ENCODE measurements at places on chromosomes 3 and 15.

DNA sequence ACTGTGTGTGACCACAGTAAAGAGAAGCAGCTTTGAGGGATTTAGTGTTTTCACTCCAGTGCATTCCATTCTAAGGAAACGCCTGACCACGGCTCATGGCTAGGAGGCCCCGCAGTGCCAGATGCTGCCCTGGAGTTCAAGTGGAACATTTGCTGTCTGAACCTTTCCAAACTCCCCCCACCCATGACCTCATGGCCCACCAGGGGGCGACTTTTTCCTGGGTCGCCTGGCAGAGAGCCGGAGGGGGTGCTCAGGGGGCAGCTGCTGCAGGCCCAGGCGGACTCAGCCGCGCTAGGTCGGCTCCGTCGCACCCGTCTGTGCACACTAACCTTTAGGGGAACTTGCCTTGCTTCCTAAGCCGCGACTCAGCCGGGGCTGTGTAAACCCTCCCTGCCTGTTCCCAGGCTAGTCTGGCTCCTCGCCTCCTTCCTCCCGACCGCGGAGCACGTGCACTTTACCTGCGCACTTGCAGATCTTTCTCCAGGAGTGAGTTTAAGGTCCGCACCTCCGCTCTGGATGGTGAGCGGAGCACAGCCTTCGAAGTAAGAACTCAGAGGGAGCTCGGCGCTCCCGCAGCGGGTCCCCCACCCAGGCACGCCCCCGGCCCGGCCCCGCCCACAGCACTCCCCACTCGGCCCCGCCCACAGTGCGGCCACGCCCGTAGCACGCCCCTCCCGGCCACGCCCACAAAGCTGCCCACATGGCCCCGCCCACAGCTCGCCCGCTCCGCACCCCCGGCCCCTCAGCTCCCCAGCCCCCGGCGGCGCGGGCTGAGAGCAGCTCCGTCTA lies at the start of gene OCA2:
OCA2 (minus strand) TSS at position 550 of the 789 bp plus-strand sequence. CDS start 17,441 bp downstream, outside the sequence.
- DNase-seq, result no peak

DNA sequence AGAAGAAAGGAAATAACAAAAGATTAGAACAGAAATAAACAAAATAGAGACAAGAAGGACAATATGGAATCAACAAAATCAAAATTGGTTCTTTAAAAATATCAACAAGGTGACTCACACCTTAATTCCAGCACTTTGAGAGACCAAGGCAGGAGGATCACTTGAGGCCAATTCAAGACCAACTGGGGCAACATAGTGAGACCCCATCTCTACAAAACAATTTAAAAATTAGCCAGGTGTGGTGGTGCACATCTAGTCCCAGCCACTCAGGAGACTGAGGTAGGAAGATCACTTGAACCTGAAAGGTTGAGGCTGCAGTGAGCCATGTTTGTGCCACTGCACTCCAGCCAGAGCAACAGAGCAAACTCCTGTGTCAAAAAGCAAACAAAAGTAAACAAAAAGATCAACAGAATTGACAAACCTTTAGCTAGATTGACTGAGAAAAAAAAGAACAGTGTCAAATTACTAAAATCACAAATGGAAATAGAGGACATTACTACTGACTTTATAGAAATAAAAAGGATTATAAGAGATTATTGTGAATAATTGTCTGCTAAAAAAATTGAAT lies 190.7 kb upstream of the CGNL1 start:
- DNase-seq, result no peak

- no peak for DNase-seq
Observed at GRCh38 chr3:154548341-154548740, 118.4 kb upstream of the GPR149 start.

DNA sequence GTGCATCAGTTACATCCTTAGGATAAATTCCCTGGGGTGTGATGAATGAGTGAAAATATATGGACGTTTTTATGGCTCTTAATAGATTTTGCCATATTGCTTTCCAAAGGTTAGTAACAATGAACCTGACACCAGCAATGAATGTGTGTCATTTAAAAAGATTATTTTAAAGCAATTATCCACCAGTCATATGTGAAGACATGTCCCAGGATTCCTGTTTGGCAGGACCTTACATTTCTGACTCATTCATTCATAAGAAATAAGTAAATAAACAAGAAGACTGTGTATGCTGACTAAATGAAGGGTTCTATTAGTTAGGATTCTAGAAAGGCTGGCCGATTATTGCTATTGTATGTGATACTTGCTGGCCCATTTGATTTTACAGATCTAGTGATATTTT lies 201.5 kb downstream of the SOX2 start:
- no peak for DNase-seq

GRCh38 chr15:77564938-77565337 lies 67.8 kb downstream of the LINGO1 start:
- no peak for DNase-seq

GRCh38 chr15:40909662-40910630 lies 15.7 kb downstream of the VPS18 start:
- no peak for DNase-seq

DNA sequence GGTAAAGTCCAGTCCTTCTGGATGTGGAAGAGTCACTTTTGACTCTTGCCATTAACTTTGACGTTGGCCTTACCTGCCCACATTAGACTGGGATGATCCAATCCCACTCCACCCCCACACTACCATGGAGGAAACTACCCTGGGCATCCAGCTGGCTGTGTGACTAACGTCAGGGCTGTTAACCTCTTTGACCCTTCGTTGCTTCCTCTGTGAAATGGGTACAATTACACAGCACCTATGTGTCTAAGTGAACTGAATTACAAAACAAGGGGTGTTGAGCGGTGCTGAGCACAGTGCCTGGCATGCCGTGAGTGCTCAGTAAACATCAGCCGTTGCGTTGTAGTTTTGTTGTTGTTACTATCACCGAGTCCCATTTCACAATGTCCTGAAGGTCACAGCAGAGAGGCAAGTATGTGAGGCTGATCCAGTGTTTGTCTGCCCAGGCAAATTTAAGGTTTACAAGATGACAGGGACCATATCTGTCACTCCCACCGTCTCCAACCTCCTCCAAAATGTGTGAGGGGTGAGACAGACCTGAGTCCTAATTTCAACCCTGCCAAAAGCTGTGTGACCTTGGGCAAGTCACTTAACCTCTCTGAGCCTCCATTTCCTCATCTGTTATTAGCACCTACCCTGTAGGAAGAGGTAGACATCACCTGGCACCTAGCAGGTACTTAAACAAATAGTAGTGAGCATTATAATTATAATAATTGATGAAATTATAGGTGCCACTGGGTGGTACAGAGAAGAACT lies 20.9 kb downstream of the WNT7A start:
- no peak for DNase-seq

GRCh38 chr3:69425249-69425648 lies 39.4 kb upstream of the FRMD4B start:
- no peak for DNase-seq

DNA sequence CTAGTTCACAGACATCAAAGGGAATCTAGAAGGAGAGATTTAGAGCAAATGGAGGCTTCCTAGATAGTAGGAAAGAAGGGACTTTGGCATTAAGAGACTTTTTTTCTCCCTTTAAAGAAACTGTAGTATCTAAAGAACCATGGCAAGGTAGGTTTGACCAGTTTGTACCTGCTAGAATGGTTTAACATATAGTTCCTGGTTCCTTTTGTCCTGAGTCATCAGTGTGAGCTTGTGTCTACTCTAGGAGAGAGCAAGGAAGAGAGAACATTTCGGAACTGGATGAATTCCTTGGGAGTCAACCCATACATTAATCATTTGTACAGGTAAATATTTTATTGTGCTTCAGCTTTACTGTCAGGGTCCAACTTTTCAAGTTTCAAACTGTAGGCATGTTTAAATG lies 29.6 kb upstream of the TRPC1 start:
- DNase-seq, result no peak

DNA sequence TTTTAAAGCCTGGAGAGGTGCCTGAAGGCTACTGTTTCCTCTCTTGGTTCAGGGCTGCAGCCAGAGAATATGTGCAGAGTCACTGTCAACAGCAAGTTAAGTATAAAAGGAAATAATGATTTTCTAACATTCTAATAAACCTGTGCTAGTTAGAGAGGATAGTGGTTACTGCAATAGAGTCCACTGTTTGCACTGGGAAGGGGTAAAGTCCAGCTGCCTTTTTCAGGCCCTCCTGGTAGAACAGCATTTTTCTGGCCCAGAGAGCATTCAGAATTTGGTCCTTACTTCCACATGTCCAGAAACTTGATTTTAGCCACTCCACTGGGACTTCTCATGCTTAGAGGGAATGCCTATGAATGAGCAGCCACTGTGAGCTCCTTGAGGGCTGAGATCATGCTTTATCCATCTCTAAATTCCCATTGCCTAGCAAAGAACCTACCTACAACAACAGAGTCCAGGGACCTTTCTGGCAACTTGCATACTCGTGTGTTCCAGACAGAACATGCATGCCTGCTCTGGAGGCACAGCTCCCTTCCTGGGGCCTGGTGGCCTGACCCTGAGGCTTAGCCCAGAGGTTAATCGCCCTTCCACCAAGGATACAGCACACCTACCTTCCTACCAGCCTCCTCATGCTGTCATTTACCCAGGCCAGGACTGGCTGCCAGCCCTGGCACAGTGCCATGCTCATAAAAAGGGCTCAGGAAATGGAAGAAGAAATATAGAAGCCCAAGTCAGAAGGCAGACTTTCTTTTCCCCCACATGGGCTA lies 50.3 kb upstream of the ATP13A3 start:
- DNase-seq, result no peak

GRCh38 chr3:46470831-46471230 lies 6.1 kb upstream of the LTF start:
- no peak for DNase-seq

DNA sequence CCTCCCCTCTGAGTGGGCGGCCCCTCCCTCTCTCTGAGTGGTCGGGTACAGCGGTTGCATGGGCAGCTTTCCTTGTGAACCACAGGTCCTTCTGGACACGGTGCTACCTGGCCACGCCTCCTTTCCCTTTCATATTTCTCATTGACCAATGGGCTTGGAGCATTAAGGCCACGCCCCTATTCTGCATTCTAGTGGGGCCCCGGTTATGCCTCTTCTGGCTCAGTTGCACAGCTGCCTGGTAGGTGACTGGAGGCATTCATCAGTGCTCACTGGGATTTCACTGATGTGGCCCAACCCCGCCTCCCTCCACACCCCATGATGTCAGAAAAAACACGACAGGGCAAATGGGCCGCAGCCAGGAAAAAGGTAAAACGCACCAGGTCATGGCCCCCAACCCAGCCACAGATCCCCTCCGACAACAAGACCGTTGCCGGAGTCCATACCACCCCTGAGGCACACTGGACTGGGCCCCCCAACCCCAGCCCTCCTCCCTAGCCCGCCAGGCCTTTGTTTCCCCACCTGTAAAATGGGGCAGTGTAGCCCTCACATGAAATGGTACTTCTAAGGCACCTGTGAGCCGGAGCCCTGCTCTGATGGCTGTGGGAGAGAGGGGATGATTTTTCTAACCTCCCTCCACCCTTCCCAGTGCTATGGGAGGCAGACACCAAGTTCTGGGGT lies 26.3 kb downstream of the NGRN start:
- DNase-seq, result peak; percentile 15

- no peak for DNase-seq
Observed at GRCh38 chr3:188842639-188843038, 329.1 kb upstream of the TPRG1 start.

- DNase-seq, result no peak
Observed at GRCh38 chr3:141336672-141337522, 31.4 kb upstream of the ZBTB38 start.

- DNase-seq, result peak; percentile 38
Observed at GRCh38 chr3:4978204-4978965, 852 bp upstream of the BHLHE40 start.

DNA sequence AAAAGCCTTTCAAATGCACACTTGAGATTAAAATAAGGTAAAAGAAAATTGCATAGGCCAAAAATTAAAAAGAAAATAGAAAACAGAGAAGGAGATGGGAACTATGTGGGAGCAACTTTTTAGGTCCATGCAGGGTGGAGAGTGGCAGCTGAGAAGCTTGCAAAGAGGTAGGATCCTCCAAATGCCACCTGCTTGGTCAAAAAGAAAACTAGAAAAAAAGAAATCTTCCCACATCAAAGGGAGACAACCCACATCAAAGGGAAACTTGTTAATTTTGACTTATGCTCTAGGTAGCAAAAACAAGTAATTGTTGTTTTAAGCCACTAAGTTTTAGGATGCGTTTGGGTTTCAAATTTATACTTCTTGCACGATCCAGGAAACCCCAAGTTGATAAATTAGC lies 342.9 kb downstream of the IL20RB start:
- no peak for DNase-seq

DNA sequence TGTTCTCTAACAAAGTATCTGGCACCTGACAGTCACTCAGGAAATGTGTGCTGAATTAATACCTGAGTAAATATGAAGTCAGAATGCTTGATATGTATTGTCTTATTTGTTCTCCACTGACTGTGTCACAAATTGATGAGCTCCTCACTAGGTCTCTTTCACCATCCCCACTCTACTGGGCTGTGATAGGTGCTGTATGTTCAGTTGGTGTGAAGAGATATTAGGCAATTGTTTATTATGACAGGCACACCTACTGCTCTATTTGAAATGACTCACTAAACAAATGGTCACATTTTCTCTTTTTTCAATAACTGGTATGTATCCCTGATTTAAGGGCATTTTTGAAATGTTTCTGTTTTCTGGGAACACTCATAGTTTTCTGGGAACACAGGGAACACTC lies 25.2 kb upstream of the CCDC39 start:
- DNase-seq, result no peak

DNA sequence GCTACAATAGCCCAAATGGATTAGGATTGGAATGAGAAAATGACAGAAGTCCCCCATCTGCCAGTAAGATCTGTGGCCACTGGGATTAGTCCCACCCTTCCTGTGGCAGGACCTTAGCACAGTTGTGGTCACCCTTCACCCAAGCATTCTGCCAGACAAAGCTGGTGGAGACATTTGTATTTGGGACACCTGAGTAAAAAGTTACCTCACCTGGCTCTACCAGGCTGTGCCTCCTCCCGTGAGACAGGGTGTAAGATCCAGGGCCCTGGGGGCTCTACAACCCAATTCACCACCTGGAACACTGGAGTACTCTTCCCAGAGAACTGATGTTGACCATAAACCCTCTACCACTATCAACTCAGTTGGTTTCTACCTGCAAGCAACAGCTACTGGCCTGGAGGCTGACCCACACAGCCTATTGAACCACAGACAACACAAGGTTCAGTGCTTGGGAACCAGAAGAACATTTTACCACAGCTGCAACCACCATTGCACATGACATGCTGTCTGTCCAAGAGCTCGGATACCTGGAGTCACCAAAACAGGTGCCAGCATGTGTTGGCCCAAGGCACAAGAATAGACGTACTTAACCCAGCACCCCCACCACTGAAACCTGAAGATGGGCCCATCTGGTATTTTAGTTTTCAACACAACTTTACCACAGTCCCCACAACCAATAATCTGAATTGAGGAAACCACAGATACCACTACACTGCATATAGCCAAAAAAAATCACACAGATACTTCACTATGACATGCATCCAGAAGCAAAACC lies 1686.7 kb downstream of the SI start:
- DNase-seq, result no peak

GRCh38 chr3:52923963-52924362 lies 26.6 kb upstream of the STIMATE start:
- no peak for DNase-seq
